ENCODE measurements at places on chromosomes 2 and 18. TPM values are rescaled to one million over a fixed set of nuclear protein-coding genes. Genes with fewer than 3 reads are reported as not detected.
A peak's percentile ranks its signal among the peaks of the same experiment; 100 is the strongest.

DNA sequence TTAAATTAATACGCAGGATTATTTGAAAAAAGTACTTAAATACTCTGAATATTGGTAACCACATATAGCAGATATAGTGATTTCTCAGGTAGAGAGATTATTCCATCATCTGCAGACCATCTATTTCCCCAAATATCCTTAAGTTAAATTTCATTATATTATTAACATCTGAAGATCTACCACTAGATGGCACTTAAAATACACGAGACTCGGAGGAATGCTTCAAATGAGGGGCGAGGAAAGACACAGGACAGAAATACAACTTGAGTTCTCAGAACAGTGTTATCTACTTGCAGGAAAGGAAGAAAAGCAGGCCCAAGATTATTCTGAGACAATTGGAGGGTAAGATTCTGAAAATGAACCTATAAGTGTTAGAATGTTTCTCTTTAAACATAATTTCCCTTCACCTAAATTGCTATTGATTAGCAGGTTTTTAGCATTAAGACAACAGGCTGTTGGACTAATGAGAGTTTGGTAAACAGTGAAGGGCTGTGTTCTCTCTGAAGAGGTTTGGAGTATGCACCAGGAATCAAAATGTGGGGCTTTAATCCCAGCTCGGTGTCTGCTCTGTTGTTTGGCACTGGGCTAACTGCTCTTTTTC, 76.9 kb upstream of the GCFC2 start:
- peak; percentile 64 for DNase-seq

GRCh38 chr2:188576651-188577050, 285.0 kb downstream of the GULP1 start:
- peak; percentile 63 for DNase-seq

- DNase-seq: no peak
Measured at GRCh38 chr2:181972431-181973170, 13.1 kb upstream of the PPP1R1C start.

- DNase-seq: no peak
Measured at GRCh38 chr2:161594445-161594844, 29.8 kb upstream of the SLC4A10 start.

The L3MBTL4 gene
- polyA plus RNA-seq: 1.9 TPM

- DNase-seq: no peak
Measured at GRCh38 chr2:156306821-156307220, 25.7 kb downstream of the NR4A2 start.

The AQP12B gene
- polyA plus RNA-seq: 1.6 TPM

- DNase-seq: no peak
Measured at GRCh38 chr18:46212398-46212797, 108.2 kb downstream of the HAUS1 start.

DNA sequence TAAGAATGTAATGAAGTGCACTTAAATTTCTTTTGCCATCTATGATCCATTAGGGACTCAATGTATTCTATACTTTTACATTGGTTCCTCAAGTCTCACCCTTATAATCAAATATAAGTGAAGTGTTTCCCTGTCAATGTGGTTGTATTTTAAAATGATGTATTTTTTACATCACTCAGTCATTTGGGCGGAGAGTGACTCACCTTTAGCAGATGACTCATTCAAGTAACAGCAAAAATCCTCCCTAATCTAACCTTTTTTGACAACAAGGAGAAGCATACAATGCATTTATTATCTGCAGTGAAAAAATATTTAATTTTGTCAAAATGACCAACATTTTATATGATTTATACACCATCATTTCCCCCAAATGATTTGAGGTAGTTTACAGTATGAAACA, 94.4 kb downstream of the FANCL start:
- no peak for DNase-seq

DNA sequence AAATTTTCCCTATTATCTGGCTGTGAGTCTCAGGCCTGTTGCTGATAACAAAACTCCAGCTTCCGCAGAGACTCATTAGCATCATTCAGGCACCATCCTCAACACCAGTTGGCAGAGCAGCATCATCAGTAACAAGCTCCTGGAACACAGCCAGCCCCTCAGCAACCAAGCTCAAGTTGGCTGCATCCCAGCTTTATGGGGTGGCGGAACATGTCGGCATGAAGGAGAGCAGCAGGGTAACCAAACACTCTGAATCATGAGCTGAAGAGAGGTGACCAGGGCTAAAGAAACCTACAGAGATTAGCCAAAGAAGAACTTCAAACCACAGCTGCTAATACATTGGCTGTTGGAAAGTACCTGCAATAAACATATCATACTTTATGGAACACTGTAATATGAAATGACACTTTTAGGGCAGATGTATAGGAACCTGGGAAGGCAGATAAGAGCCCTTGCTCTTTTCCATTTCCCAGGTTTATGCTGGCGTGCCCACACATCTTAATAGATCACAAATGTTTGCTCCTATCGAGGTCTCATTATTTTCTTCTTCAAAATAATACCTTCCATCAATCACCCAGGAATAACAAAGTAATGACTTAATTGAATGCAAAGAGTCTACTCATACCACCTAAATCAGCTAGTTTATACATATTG, 63.8 kb downstream of the PDE11A start:
- DNase-seq: peak; percentile 35

- DNase-seq: no peak
Measured at GRCh38 chr2:166519391-166519962, 25.4 kb upstream of the SCN7A start.

The TLK1 gene
- polyA plus RNA-seq: 22.1 TPM

The MREG gene
- polyA plus RNA-seq: 2.1 TPM

DNA sequence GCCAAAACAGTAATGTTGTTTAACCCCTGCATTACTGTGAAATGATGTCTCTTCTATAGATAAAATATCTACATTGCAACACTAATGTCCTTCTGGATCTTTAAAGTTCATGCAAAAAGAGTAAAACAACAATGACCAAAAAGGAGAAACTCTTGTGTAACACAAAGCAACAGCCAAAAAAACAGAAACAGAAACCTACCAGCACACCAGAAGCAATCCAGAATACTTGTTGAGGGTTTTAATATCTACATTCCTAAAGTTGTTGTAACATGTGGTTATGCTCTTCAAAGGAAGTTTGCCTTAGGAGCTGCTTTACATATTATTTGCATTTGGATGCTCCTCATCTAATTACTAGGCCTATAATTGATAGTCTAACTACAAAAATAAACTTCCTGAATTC, 157.2 kb downstream of the BABAM2 start:
- DNase-seq: no peak

GRCh38 chr2:174965992-174966744, 39.0 kb downstream of the CHN1 start:
- DNase-seq: peak; percentile 72

The TTN gene
- 291 TPM for polyA plus RNA-seq

DNA sequence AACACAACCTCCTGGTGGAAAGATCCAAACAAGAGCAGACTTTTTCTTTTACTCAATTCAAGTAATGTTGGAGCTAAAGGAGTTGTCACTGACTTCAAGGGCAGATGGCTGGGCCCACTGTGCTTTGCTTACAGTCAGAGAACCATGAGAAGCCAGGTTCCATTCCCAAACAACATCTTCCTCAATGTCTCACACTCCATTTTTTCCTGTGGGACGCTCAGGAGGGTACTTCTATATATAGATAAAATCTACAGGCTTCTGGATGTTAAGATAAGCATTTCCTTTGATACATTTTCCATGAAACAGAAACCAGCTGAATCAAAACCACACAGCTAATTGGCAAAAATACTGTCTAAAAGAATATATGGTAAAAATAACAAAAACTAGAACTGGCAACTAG, 14.4 kb downstream of the IWS1 start:
- DNase-seq: no peak

GRCh38 chr2:7730449-7730848, 813.2 kb downstream of the RNF144A start:
- no peak for DNase-seq
